ENCODE measurements at places on chromosomes 4 and X.

DNA sequence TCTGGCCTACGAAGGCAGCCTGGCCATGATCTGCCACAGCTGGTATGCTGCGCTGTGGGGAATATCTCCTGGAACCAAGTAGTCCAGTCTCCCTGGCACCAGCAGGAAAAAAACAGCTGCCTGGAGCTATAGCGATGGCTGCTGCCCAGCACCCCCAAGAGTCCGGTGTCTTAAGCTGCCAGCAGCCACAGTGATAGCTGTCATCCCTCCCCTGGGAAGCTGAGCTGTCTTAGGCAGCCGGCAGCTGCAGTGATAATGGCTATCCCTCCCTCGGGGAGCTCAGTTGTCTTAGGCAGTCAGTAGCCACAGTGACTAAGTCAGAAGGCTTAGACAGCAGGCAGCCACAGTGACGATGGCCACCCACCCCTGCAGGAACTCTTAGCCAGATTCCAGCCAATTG is 205.1 kb downstream of the STPG2 start:
- no peak for DNase-seq

- DNase-seq = no peak
Measured at GRCh38 chrX:110966839-110967238, 129.2 kb upstream of the PAK3 start.

- DNase-seq = peak; percentile 44
Measured at GRCh38 chr4:184889666-184890335, 64.0 kb upstream of the ACSL1 start.

DNA sequence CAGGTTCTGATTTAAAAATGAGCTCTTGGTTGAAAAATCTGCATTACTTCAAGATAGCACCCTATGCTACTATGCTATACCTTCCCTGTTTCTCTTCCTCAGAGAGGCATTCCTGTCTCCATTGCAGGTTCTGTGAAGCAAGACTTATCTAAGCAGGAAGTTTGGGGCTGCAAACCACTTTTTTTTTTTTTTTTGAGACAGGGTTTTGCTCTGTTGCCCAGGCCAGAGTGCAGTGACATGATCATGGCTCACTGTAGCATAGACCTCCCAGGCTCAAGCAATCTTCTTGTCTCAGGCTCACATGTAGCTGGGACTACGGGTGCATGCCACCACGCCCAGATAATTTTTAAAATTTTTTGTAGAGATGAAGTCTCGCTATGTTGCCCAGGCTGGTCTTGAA is 4.0 kb upstream of the CCNG2 start:
- DNase-seq = peak; percentile 37

DNA sequence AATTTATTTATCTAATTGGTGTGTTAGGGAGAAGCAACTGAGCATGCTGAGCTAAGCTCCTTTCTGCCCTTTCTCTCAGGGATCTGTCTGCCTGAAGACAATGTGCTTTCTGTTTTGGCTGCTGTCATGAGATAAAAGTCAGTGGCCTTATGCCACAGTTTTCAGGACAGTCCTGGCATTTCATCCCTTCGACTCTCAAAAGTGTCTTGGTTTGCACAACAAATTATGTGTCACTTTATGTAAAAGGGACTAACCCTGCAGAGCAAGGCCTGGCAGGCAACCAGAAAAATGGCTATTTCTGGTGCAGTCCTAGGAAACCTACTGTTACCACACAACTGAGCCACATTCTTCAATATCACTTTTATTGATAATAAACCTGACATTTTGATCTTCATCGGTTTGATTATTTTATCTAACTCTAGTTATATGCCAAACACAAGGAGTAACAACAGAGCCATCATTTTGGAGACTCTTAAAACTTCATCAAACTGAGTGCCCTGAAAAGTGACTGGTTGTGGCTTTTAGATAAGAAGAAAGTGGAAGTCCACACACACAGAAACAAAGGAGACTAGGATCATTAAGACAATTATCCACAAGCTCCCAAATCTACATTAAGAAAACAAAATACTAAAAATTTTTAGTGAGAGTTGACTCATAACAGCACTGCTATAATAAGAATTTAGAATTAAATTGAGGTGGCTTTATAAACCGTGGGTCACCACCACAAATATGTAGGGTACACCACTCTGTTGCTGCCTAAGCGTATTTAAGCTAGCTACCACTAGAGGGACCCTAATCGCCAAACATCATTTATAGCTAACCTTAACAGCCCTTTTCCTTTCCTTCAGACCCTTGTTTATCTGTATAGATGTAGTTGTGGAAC is 95.9 kb upstream of the PTPN13 start:
- peak; percentile 77 for DNase-seq

GRCh38 chr4:31275906-31276305 is 555.7 kb downstream of the PCDH7 start:
- no peak for DNase-seq

GRCh38 chr4:152594057-152594456 is 58.2 kb upstream of the FBXW7 start:
- DNase-seq = no peak

DNA sequence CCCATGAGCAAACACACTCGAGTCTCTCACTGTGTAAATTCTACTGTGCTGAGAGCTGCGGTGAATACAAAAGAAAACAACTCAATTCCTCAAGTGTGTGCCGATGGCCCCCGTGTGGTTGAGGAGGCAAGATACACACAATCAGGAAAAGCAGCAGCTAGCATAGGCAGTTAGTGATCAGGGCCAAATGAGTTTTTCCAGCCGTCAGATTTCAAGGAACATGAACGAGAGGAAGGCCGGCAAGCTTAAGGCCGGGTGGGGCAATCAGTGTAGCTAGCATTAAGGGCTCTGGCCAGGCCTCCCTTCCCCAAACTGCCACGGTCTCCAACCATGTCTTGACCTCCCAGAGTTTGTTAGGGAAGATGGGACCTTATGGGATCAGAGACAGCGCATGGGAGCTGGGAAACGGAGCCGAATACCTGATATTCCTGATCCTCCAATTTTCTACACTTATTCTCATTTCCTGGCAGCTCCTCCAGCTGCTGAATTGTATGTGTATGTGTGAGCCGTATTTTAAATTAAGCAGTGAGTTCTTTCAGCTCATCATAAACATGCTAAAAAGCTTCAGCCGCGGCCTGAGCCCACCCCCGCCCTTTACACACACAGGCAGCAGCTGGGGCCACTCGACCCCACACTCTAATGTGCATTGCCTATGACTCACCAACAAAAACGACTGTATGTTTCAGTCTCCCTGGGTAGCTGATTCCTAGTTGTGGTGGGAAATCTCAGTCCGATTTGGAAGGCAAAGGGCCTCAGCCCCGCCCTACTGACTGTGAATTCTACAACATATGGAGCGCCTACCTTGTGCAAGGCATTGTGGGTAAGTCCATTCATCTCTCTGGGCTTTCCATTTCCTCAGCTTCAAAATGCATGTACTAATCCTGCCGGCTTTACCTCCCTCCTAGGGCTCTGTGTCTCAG is 59.9 kb downstream of the RTL9 start:
- peak; percentile 47 for DNase-seq

GRCh38 chr4:102589743-102590142 is 88.6 kb downstream of the NFKB1 start:
- DNase-seq = no peak

DNA sequence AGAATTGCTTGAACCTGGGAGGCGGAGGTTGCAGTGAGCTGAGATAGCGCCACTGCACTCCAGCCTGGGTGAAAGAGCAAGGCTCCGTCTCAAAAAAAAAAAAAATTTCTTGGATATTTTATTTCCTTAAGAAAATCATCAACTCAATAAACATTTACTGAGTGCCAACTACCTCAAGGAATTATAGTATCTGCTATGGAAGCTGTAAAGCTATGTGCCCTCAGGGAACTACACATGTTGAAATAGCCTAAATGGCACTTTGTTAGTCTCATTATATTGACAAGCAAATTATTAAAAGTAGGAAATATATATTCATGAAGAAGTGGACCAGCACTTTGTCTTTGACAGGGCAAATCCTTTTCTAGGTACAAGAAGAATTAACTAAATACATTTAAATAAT is 40.8 kb downstream of the ELOVL6 start:
- no peak for DNase-seq

GRCh38 chr4:11624370-11624769 is 195.7 kb upstream of the HS3ST1 start:
- no peak for DNase-seq

- DNase-seq = no peak
Measured at GRCh38 chr4:143224255-143224654, 39.5 kb downstream of the USP38 start.

- DNase-seq = no peak
Measured at GRCh38 chr4:45865781-45866180, 258.1 kb downstream of the GABRG1 start.

DNA sequence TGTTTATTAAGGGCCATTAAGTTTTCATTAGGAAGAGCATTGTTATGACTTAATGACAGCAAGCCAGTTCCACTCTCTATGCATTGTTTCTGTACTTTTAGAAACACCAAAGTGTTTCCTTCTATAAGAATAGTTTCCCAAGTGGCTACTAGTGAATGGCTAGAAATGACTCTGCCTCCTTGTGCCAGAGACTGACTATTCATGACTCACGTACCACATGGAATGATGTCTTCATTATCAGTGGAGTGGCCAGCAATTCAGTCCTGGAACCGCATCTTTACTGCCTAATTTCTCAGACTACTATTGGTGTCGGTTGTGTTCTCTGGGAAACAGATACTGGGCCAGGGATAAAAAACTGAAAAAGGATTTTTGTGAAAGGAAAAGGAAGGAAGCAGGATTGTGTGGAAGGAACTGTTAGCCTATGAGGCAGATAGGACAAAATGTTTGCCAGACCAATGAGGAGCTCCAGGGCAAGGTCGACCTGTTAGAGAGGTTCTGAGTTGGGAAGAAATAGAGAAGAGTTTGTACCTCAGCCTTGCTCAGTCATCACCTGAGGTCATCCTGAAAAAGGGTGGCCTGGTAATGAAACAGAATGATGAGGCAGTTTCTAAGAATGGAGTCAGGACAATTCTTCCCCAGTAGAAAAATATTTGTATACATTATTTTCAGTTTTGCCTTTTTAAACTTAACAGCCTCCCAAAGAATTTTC is 218.6 kb downstream of the SPCS3 start:
- DNase-seq = no peak

DNA sequence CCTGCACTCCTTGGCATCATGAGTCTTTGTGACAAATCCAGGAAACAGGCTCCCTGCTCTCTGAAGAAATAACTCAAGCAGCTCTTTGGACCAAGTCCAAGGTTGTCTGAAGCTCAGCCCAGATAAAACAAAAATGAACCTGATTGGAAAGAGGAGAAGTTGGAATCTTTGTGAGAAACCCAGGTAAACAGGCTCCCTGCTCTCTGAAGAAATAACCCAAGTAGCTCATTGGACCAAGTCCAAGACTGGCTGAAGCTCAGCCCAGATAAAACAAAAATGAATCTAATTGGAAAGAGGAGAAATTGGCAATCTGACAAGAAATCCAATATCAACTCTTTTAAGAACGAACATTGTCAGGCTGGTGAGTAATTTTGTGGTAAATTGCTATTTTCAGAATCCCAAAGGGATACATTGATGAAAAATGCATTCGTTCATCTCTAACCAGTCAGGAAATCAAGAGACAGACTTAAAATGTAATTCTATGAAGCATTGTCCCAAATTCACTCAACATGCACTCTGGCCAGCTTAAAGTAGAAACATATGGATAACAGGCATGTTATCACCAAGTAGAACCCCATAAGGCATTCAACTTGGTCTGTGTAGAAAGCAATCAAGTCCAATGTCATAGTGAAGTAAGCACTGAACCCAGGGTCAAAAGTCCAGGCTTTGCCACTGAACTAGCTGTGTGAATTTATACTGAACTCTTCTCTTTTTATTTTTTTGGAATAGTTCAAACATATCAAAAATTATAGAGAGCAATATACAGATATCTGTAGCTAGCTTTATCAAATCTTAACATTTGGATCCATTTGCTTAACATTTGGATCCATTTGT is 16.8 kb upstream of the NFXL1 start:
- DNase-seq = no peak

- no peak for DNase-seq
Measured at GRCh38 chr4:44415251-44415650, 33.4 kb downstream of the KCTD8 start.

DNA sequence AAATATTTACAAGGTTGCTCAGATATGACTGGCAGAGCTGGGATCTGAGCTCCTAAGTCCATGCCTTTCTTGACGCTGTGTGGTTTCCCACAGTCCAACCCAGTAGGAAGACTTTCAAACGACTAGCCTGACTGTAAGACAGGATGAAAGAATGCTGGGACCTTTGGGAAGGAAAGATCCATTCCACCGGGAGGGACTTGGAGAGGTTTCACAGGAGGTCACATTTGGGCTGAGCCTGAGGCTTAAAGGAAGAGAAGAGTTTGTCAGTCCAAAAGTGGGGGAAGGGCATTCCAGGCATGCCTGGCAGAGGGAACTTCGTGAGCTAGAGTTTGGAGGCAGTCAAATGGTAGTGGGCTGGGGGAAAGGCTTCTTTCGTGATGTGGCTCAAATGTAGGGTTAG is 1.5 kb downstream of the STARD8 start:
- no peak for DNase-seq

DNA sequence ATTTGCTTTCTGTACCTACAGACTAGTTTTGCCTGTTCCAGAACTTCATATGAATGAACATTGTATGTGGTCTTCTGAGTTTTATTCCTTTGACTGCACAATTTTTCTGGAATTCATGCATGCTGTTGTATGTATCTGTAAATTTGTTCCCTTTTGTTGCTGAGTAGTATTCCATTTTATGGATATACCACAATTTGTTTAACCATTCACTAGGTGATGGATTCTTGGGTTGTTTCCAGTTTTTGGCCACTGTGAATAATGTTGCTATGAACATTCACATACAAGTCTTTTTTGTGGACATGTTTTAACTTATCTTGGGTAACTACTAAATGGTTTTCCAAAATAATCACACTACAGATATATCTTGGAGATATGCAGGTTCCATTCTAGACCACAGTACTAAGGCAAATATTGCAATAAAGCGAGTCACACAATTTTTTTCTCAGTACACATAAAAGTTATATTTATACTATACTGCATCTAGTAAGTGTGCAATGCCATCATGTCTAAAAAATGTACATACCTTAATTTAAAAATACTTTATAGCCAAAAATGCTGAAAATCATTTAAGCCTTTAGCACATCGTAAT is 58.7 kb downstream of the TSPAN5 start:
- DNase-seq = no peak

- DNase-seq = no peak
Measured at GRCh38 chr4:52701207-52701606, 42.1 kb upstream of the USP46 start.

- no peak for DNase-seq
Measured at GRCh38 chr4:16598597-16599206, 299.7 kb downstream of the LDB2 start.

GRCh38 chr4:74042681-74043080 is 4.2 kb upstream of the CXCL3 start:
- no peak for DNase-seq
